Stimulated activated CD4-positive, alpha-beta T cell treated with anti-CD3 and anti-CD28 coated beads, Interleukin-4, amount 100 ng/mL, for 48 hours (primary cell): ENCODE measurements at places on chromosomes 2 and 18.

DNA sequence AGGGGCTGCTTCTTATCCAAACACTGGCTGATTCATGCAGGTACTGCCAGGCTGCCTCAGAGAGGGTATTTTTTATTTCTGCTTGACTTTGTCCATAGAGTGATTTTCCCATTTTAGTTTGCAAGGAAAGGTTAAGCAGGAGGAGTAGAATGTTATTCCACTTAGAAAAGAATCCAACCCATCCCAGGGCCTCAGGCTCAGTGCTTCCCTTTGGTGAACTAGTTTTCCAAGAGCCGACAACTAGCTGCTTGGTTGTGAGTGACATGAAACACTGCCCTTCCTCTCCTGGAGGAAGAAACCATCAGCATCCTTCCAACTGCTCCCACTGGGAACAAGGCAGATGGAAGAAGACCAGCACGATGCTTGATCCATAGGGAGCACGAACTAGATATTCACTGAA, 58.5 kb downstream of the BCL2 start:
- no peak for DNase-seq

GRCh38 chr2:59236723-59237122, 995.6 kb upstream of the FANCL start:
- DNase-seq: no peak

DNA sequence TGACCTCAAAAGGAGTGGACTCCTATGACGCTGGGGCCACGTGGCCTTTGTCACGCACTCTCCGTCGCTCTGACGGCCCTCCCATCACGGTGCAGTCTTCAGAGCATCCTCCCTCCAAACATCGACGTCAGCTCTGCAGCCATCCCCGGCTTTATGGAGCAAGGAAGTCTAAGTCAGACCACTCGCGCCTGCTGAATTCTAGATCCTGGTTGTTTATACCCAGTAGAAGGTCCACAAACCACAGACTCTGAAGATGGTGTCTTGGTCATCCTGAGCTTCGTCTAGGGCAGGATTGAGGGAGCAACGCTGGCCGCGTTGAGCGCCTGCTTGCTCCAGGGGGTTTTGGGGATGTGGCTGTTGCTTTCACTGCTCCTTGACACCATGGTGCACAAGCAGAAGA, 228.0 kb upstream of the SALL3 start:
- no peak for DNase-seq

DNA sequence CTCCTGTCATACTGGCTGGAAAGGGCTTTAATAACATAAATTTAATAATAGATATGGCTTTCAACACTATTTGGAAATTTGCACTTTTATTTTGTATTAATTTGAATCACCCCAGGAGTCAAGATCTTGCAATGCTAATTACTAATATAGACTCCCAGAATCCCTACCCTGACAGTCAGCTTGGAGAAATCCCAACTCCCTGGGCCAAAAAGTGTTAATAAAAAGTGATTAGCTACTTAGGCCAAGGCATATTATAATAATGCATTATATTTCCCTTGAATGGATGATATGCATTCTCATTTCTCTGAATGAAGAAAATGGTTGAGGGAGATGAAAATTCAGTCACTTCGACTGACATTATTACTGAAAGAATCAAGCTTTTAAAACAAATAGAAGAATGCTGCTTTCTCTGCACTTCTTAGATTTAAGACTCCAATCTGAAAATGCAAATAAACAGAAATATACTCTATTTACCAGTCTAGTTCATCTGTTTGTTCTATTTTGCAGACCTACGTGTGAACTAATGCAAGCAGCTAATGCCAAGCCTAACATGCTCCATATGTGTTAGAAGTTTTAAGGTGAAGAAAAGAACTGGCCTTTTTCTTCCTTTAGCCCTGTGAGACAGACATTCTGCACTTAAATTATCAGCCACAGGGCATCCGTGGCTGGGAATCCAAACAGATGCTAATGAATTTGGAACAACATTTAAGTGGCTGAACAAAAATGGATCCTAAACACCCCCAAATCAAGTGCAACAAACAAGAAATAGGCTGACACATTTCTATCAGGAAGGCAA, 33.9 kb upstream of the INSIG2 start:
- DNase-seq: no peak

GRCh38 chr2:70975237-70975636, 3.2 kb upstream of the ANKRD53 start:
- no peak for DNase-seq

DNA sequence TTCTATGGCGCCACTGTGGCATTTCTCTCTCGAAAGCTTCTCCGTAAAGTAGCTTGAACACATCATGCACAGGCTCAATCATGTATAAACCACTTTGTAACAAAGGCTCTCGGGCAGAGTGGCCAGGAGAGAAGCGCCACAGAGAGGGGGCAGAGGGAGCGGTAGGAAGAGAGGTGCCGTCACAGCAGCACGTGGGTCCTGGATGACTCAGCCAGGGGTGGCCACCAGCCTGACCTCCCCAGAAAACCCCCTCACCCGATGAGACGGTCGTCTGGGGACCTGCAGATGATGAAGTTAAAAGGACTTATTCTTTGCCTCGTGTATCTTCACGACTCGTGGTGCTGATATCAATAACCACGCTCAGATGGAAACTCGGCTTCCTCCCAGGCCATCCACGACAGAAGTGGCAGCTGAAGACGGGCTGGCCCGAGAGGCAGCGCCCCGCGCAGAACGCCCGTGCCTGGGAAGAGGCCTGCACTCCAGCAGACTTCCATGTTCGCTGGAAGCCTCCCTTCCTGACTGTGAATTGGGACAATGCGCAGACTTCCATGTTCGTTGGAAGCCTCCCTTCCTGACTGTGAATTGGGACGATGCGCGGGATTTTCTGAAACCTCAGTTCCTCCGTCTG, 46.4 kb upstream of the MTCL1 start:
- no peak for DNase-seq

DNA sequence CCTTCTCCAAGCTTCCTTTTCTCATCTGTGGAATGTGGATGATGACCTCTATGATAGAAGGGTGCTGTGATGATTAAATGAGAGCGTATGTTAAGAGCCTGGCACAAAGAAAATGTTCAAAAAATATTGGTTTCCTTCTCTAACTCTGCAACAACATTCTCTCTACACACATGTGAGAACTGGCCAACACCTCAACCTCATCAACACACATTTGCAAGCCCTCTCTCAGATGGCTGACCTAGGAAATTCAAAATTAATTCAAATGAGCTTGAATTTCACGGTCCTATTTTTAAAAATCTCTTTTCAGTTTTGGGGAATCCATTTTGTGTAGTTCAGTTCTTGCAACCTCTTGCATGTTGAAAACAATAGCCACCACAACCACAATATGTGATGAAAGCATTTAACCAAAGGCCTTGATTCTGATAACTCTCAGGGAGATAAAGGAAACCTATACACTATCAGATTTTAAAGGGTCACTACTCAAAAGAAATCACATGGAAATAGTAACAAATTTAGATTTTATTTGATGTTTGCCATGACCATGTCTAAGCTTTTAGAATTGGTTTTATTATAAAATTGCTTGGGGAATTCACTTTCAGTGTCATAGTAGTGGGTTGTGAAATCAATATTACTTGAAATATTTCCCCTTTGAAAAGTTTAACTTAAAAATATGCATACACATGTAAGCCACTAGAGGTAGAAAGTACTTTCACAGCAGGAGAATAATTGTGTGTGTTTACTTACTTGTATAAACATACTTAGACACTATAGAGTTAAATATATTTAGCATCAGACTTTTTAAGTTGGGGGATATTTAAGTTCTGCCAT, 16.6 kb upstream of the NABP1 start:
- DNase-seq: no peak

- peak; percentile 37 for DNase-seq
These were observed 124.8 kb upstream of the CXCR4 start for GRCh38 chr2:136242687-136243277.

- DNase-seq: no peak
These were observed 108.3 kb upstream of the LTBP1 start for GRCh38 chr2:32838418-32838817.

DNA sequence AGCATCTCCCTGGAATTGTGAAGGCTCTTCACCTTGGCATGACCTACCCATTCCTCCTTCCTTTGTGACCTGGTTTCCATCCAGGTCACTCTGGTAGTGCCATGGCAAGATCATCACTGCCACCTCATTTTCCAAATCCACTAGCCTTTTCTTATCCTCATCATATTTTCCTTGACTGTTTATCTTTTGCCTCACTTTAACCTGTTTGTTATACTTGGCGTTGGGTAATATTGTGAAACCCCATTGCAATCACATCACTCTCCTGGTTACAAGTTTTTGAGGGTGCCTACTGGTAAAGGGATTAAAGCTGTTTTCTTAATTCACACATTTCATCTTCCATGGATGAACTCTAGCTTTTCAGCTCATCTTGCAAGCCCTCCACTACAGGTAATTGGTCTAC, 39.1 kb upstream of the IGFBP2 start:
- no peak for DNase-seq

DNA sequence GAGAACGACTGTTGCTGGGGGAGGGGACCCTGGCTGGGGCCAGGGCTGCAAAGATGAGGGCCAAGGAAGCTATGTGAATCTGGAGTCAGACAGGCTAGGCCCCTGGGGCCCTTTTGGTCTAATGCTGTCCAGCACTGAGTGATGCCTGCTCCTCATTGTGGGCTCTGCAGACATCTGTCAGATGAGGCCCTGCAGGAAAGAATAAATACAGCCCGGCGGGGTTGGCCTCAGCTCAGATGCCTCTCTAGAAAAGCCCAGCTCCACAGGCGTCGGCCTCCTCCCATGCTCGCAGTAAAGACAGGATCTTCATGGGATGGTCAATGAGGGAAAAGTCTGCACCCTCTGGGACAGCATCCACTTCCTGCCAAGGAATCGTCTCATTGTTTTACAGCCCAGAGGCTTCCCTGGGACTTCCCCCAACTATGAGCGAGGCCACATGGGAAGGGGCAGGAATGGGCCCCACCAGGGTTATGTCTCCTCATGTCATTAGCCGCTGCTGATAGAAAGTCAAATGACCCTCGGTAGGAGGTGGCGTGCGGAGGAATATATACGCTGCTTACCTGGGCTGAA, 125.8 kb upstream of the GLI2 start:
- no peak for DNase-seq

- DNase-seq: peak; percentile 50
These were observed at the start of gene NAB1 for GRCh38 chr2:190649035-190649797. TSS of gene NAB1 (plus strand) at chr2:190649083. CDS start at chr2:190659177, 10,094 bp downstream.

- DNase-seq: no peak
These were observed 11.9 kb upstream of the PID1 start for GRCh38 chr2:229282758-229283546.

DNA sequence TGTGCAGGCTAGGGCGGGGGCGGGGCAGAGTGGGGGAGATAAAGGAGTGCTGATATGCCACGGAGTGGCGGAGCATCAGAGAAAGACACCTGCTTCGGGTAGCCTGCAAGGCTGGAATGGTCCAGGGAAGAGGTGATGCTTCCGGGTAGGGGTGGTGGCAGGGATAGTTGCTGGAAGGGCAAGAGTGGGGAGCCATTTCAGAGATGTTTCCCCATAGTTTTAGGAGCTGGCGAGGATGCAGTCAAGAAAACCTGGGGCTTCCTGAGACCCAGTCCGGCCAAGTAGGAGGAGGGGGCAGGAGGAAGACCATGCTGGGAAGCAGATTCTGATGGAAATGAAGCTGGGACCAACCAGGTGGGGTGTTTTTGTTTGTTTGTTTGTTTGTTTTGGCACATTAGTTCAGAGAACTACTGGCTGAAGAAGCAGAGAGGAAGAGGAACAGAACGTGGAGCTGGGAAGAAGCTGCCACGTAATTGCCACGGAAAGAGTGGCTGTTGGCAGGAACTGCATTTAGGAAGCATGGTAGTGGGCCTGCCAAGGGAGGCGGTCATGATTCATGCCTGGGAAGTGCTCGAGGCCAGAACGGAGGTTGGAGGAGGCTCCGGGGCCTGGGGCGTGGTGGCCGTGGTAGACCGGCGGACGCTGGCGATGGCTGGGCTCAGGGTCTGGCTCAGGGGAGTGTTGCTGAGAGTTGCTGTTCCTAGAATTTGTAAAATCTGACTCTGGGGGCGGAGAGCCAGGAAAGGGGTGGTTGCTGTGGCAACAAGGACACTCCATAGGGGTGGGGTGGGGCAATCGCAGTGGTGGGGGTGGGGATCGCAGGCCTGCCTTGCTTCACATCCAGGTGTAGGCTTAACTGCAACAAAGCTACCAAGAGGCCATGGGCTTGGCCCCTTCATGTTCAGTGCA, 8.6 kb upstream of the INPP5D start:
- DNase-seq: no peak

- no peak for DNase-seq
These were observed 72.1 kb upstream of the MAP4K4 start for GRCh38 chr2:101625387-101625786.

DNA sequence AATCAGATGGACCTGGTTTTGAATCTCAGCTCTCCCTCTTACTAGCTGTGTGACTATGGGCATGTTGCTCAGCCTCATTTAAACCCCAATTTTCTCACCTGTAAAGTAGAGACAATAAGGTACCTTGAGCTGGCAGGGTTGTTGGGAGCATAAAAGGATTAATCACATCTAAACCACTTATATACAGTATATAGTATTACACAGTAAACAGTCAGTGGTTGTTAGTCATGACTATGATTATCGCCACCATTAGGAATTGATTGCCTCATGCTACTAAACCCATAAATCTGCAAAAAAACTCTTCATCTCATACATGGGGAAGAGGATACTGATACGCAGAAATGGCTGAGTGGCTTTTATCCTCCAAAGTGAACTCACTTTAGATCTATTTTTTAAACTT, 65.8 kb downstream of the INO80D start:
- no peak for DNase-seq

- DNase-seq: no peak
These were observed 194.5 kb downstream of the LOXHD1 start for GRCh38 chr18:46462523-46462922.

DNA sequence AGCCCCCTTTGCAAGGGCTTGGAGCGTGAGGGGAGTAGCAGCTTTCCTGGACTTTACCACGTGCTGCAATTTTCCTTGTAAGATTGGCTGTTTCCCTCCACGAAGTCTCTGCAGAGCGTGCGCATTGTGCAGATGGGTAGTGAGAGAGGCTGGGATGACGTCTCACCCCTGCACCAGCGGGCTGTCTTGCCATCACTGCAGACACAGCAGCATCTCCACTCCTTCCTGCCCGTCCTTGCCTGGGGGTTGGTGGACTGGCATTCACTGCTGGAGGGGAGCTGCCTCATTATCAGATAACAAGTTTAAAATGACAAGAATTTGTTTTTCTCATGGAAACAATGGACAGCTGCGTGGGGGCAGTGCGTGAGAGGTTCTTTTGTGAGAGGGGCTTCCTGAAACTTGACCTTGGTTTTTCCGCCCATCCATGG, 45.3 kb upstream of the HS6ST1 start:
- no peak for DNase-seq

DNA sequence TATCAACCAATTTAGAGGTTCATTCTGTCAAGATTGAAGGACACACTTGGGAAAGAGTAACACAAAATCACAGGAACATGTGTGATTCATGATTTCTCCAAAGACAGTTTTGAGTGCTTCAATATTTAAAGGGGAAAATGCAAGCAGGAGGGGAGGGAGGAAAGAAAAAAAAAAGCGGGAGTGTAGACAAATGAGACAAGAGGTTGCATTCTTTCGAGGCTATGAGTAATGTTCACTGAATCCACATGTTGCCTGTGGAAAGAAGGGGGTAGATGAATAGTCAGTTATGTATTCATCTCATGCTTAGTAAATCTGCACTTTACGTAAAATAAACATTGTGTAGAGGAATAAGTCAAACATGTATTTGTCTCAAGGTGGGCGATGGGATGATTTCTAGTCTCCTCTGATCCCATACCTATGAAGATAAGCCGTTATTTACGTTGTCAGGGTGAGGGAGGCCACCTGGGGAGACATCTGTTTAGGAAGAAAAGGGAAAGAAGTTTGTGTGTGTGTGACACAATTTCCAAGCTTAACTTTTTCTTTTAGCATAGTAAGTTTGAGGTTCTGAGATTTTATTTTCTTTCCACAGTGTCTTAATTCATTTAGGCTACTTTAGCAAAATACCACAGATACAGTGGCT, 211.0 kb upstream of the ZC3H15 start:
- no peak for DNase-seq
